ENCODE measurements at places on chromosomes 5 and 9.

GRCh38 chr9:104758974-104759373, 5.0 kb upstream of the NIPSNAP3B start:
- peak; percentile 45 for DNase-seq

DNA sequence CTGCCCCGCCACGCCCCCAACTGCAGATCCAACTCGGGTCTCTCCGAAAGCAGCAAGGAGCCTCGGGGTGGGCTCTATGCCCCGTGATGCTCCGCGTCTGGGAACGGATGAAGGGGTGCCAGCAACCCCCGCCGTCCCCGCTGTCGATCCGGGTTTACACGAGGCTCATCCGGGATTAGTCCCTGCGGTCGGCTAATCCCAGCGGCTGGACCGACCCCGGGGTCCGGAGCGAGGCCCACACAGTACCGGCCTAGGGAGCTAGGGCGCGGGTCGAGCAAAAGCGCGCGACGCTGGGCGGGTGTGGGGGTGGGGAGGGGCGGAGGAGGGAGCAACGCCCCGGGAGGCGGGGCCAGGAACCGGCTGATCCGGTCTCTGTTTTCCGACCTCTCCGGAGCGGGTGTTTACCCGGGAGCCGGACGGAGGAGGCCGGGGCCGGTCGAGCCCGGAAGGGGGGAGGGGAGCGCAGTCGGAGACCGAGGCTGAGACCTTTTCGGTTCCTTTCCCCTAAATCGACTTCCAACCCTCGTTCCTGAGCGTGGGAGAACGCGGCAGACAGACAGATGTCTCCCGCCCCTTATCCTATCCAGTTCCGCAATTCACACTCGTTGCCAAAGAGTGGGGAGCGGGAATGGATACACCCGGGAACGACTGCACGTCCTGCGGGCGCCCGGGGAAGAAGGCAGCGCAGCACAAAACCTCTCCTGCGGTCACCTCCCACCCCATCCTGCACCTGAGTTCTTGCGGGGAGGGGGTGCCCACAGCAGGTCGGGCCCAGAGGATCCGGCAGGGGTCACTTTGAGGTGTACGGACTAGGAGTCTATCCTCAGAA, 28.6 kb downstream of the PCDH1 start:
- peak; percentile 88 for DNase-seq

- peak; percentile 54 for DNase-seq
These were observed 182.4 kb upstream of the OTULINL start for GRCh38 chr5:14399054-14399692.

GRCh38 chr5:120297616-120298015, 166.5 kb upstream of the PRR16 start:
- no peak for DNase-seq

- no peak for DNase-seq
These were observed 22.2 kb upstream of the EEIG1 start for GRCh38 chr9:128002959-128003358.

DNA sequence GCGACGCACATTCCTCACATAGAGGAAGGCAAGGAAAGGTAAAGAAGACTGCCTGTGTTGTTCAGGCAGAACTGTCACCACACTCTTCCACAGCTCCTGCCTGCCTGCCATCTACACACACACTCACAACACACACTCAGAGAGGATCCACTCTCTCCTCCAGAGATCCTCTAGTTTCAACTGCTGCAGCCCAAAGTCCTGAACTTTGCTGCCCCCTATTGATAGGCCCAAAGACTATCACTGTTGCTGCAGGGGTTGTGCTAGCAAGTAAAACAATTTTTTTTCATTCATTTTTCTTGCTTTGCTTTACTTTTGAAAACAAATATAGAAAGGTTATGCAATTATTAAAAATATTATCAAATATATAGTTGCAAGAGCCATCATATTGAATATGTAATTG, 5.9 kb upstream of the CFAP90 start:
- peak; percentile 65 for DNase-seq

DNA sequence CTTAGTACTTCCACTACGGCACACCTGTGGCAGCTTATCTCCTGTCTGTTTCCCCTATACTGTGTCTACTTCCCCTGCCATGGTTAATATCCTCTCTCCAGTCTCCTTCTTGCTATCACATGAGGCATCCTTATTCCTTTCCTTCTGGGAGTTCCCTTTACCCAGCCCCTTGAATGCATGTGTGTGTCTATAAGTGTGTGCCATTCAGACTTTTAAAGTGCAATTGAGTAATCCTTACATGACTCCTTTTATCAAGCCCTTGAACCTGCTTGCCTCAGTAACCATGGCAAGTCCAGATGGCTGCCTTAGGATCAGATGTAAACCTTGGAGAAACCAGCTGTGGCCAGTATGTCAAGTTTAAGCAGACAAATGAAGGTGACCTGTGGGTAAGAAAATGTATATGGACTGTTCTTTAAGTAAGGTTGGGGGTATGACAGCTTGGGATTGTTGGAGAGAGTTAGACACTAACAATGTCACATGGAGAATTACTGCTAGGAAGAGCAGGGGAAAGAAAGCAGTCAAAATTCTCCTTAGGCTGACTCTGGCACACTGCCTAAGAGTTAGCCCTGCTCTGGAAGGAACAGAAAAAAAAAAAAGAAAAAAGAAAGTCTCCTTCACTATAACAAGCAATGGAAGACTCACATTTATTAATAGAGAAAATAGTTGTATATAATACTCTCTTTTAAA, 142.1 kb downstream of the HINT1 start:
- DNase-seq = no peak

- no peak for DNase-seq
These were observed 420.4 kb upstream of the WWC1 start for GRCh38 chr5:167871091-167871490.

DNA sequence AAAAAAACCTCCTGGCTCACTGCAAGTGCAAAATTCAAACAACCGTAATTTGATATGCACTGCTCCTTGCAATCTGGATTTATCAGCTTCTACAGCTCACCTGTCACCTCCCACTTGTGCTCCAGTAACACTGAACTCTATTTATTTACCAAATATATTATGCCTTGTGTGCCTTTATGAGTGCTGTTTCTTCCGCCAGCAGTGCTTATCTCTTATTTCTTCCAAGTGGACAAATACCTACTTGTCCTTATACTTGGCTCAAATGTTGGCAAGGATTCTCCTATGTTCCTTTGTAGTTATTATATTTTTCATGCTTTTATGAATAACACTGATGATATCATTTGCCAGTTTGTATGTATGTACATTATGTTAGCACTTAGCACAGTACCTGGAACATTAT, 145.7 kb upstream of the ARRDC3 start:
- DNase-seq = peak; percentile 4

- DNase-seq = no peak
These were observed 39.9 kb upstream of the CTXN3 start for GRCh38 chr5:127609011-127609410.

GRCh38 chr9:18045326-18045725, 428.6 kb upstream of the ADAMTSL1 start:
- DNase-seq = no peak

- DNase-seq = no peak
These were observed 168.8 kb upstream of the POC5 start for GRCh38 chr5:75885849-75886596.

DNA sequence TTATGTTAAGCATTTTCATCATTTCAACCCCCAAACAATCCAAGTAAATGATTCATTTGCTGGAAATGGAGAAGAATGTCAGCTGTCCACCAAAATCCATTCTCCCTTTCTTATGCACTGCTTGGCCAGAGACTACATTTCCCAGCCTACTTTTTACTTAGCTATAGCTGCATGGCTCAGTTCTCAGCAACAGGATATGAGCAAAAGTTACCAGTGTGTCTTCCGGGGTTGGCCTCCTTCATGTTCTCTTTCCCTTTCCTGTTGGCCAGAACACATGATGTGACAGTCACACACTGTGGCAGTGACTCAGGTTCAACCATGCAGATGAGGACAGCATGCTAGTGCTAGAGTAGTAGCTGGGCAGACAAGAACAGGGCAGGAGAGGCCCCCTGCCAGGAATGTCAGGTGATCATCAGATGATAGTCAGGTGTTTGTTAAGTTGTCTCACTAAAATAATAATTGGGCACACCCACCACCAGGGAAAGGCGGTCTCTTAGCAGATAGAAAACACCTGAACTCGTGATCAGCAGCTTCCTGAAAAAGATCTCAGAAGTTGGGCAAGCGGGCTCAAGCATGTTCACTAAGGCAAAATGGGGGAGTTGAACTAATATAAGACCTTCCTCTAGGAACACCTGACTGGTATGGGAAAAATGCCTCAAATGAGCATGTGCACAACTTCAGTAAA, 12.2 kb downstream of the GPR150 start:
- no peak for DNase-seq

DNA sequence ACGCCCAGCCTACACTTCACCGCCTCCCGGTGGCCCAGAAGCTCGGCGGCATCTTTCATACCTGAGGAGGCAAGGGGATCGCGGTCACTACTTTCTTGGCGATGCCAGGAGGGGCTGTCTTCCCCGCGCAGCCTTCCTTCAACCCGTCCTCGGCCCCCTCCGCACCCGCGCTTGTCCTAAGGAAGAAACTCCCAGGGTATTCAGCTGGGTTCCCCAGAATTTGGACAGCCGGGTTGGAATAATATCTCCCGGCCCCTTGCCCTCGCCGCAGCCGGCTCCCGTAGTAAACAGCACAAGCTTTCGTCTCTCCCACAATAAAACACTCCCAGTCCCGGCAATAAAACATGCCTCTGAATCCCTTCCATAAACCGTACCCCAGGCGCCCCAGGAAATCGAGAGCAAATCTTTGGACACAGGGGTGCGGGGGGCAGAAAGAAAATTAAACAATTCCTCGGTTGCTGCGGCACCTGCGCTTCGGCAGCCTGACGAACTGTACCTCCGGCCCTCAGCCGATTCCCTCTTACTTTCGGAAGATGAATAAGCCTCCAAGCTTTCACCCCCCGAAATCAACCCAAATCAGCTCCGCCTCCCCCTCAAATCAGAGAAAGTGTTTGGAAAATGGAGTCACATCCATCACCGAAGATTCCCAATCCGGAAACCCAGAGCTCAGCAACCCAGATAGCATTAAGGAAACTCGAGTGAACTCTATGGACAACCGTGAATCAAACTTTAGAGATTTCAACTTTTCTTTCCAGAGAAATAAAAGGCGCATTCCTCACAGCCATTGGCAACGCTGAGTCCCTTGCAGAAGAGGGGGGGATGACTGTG, 1.1 kb downstream of the OTP start:
- no peak for DNase-seq

GRCh38 chr5:10311595-10312425, 4.1 kb upstream of the CMBL start:
- DNase-seq = no peak

GRCh38 chr9:128006332-128006996, 25.7 kb upstream of the EEIG1 start:
- DNase-seq = no peak

- peak; percentile 30 for DNase-seq
These were observed 121.5 kb downstream of the MAST4 start for GRCh38 chr5:66717455-66718373.

DNA sequence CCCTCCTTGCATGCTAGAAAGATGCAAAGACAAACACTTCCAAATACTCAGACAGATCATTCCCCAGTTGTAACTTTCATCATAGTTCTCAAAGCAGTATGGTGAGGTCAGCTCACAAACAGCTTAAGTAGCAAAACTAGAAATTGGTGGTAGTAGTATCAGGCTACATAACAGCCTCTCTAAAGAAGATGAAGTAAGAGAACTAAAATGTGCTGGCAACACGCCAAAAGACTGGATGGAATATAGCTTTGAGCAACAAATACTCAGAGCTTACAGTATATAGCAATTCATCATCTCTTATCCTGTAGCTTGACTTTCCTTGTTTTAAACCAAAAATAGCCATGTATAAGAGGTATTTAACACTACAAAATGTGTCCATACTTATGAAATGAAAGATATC, 7.5 kb downstream of the PFDN1 start:
- DNase-seq = peak; percentile 17

GRCh38 chr9:110128664-110129329, 79.2 kb downstream of the C9orf152 start:
- no peak for DNase-seq

- no peak for DNase-seq
These were observed 256.4 kb downstream of the EBF1 start for GRCh38 chr5:158843305-158843704.

GRCh38 chr5:144566747-144567420, 396.2 kb downstream of the KCTD16 start:
- no peak for DNase-seq

DNA sequence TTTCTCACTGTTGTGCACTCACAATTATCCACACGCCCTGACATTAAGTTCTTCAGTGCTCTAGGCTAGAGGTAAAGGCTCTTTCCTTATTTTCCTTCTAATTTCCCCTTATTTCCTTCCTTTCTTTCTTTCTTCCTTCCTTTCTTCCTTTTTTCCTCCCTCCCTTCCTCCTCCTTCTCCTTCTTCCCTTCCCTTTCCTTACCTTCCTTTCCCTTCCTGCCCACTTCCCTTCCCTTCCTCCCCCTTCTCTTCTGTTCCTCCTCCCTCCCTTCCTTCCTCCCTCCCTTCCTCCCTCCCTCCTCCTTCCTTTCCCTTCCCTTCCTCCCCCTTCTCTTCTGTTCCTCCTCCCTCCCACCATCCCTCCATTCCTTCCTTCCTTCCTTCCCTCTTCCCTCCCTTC, 317.0 kb upstream of the IRX1 start:
- no peak for DNase-seq

GRCh38 chr5:139543423-139543991, 17.6 kb upstream of the UBE2D2 start:
- no peak for DNase-seq

DNA sequence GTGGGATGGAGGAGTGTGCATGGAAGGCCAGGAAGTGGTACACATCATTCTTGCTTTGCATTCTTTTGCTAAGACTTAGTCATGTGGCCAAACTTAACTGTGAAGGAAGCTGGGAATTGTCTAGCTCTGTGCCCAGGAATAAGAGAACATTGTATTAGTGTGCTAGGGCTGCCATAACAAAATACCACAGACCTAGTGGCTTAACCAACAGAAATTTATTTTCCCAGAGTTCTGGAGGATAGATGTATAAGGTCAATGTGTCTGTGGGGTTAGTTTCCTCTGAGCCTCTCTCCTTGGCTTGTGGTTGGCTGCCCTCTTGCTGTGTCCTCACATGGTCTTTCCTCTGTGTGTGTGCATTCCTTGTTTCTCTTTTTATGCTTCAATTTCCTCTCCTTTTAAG, 32.4 kb downstream of the NNT start:
- DNase-seq = no peak

DNA sequence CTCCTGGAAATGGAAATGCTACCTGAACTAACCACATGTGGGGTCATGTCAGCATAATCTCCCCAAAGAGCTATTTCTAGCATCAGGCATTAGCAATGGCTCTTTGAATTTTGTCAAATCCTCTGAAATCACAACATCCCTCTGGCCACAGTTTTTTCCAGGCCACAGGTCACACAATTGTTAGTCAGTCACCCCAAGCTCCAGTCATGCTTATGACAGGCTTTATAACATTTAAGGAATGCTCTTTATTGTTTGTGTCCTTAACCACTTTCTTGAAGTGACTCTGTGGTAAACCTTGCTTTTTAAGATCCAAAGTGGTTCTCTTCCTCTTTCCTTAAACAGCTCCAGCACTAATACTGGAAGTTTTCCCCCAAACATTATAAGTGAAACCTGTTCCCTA, 169.2 kb upstream of the HMHB1 start:
- DNase-seq = no peak

- no peak for DNase-seq
These were observed 131.5 kb downstream of the SNX18 start for GRCh38 chr5:54649041-54649504.

GRCh38 chr5:133730346-133730745, 118.0 kb upstream of the FSTL4 start:
- no peak for DNase-seq

- DNase-seq = no peak
These were observed 19.1 kb upstream of the TTLL11 start for GRCh38 chr9:122112238-122112637.
